ENCODE measurements at places on chromosomes 2 and 18.

GRCh38 chr2:127386246-127386645 is 1.5 kb downstream of the MAP3K2 start:
- DNase-seq = peak; percentile 33

DNA sequence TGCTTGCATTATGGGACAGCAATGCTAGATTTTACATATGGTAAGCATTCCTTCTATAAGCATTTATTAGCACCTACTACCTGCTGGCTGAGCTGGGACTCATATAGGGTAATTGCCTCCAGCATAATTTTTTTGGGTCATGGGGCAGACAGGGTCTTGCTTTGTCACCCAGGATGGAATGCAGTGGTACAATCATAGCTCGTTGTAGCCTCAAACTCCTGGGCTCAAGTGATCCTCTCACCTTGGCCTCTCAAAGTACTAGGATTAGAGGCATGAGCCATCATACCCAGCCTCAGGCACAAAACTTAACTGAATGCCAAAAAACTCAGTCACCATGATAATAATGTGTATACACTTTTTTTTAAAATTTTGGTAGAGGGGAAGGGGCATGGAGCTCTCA is 35.3 kb downstream of the TMEM237 start:
- DNase-seq = no peak

- DNase-seq = no peak
Measured at GRCh38 chr2:85588236-85588635, 4.0 kb downstream of the VAMP5 start.

DNA sequence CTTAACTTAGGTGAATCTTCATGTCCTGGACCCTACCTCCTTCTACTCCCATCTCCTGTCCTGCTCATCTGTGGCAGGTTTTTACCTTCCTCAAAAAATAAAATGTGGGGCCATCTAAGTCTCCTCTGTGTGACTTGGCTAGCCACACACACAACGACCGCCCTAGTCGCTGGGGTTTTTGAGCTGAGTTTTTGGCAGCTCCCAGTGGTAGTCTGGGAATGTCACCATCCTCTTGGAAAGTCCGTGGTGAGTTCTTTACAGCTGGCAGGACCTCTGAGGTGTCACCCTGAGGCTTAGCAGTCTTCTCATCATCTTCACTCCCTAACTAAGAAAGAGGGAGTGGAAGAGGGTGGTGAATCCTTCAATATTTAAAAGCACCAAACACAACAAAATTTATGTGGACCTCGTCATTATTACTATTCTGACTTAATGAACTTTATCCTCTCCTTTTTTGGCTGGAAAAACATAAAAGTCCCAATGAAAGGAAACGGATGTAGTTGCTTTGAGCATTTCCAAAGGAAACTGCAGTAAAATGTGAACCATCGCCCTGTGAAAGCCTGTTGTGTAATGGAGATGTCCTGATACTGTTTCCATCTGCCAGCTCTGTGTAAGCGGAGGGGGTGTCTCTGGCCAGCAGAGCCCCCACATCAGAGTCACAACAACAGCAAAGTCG is 78.6 kb downstream of the VAPA start:
- DNase-seq = peak; percentile 68

DNA sequence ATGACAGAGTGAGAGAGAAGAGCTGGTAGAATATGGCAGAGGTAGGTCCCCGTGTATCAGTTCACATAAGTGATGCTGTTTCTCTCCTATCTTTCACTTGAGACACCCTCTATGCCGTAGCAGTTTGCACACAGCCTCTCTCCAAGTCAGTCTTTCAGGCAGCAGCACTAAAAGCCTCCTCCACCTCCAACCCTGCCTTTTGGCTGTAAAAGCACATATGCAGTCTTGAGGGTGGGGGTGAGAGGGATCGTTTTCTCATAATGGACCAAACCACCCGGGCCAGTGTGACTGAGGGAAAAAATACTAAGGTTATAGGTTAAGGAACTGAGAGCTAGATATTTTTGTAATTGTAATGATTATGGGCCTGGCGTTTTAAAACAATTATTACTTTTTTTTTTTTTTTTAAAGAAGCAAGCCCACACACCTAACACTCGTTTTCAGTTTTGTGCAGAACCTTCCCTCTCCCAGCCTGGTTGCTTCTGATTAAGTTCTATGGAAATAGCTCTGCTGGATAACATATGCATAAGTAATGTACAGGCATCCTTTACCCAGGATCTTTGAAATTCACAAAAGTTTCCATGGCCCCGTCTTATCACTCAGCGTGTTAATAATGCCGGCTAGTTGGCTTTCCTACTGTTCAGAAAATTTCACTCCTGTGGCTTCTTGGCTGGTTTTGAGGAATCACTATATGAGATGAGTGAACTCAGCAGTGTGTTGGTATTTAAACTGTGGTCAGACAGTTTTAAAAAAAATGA is 112.2 kb upstream of the MEIS1 start:
- DNase-seq = peak; percentile 61

DNA sequence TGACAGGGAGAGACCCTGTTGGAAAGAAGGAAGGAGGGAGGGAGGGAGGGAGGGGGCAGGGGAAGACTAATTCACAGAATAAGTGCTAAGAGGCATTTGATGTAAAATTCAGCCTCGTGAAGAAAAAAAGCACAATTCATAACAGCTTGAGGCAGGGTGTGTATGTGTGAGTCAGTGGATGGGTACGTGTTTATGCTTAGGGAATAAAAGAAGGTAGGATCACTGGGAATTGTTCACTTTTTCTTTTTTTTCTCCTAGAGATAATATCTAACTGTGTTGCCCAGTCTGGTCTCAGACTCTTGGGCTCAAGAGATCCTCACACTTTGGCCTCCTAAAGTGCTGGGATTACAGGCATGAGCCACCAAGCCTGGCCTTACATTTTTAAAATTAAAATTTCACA is 39.2 kb downstream of the WDR33 start:
- DNase-seq = no peak

GRCh38 chr2:75539955-75540716 is 20.6 kb downstream of the EVA1A start:
- peak; percentile 96 for DNase-seq

- DNase-seq = peak; percentile 80
Measured at GRCh38 chr18:12744103-12744502, 41.3 kb downstream of the PSMG2 start.

DNA sequence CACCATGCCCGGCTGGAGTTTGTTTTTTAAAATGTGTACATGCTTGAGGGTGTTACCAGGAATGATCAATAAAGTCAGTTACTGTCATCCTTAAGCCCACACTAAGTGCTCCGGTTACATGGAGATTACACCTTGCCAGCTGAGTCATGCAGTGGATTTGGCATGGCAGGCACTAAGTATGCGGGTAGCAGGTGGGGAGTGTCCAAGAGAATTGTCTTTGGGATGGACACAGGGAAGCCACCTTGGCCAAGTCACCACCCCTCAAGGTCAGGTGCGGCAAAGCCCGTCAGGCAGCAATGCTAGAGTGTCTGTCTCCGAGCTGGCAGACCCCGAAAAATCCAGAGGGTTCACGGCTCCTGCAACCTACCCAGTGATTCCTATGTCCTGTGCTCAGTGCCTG is 54.8 kb downstream of the GBX2 start:
- DNase-seq = no peak

- DNase-seq = no peak
Measured at GRCh38 chr2:239825705-239825979, 199.5 kb downstream of the NDUFA10 start.

- DNase-seq = no peak
Measured at GRCh38 chr18:79942211-79942610, 9.2 kb downstream of the SLC66A2 start.

DNA sequence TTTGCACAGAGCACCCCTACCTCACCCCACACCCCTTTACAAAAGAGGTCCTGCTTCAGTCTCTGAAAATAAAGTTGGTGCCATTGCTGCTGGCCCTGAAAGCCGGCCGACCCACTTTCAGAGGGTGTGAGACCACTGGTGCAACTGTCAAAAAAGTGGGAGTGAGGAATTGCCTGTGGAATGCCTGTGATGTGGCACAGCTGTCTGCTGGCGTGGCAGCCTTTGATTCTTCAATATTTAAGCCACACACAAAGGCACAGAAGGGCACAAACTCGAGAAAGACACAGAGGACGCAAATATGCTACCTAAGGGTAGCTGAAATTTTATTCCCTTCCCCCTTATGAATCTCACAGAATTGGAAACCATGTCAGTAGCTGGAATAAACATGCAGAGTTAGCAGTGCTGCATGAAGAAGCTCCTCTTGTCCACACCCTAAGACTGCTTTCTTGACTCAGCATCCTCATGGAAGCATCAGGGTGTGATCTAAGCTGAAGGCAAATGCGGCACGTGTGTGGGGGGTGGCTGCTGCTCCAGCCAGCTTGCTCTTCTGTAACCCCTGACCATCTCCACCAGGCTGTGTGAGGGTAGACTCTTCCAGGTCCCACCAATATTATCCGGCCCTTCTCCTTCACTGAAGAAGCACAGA is 92.3 kb downstream of the CELF4 start:
- DNase-seq = peak; percentile 59

- DNase-seq = no peak
Measured at GRCh38 chr18:1998121-1998520, 573.2 kb downstream of the METTL4 start.

All from lung (tissue), 17 donors.